CD4-positive, CD25-positive, alpha-beta regulatory T cell (primary cell): ENCODE measurements at places on chromosomes 7 and 10.

DNA sequence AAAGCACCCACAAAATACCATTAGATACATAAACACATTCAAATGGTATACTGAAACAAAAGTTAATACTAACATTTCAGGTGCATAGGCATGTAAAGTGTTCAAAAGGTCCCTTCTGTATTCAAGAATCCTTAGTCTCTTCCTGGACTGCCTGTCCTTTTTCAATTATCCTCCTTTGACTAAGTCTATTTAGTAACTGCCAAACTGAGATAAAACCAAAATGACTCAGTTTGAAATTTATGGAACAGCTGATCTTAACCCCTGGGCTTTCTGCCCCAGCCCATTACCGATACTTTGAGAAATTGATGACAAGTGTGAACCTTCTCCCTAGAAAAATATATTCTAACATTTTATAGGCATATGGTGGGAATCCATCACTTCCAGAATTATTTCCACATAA is 5.4 kb downstream of the EPC1 start:
- no peak for DNase-seq

GRCh38 chr7:139576179-139576973 is 52.9 kb downstream of the CLEC2L start:
- DNase-seq = no peak

DNA sequence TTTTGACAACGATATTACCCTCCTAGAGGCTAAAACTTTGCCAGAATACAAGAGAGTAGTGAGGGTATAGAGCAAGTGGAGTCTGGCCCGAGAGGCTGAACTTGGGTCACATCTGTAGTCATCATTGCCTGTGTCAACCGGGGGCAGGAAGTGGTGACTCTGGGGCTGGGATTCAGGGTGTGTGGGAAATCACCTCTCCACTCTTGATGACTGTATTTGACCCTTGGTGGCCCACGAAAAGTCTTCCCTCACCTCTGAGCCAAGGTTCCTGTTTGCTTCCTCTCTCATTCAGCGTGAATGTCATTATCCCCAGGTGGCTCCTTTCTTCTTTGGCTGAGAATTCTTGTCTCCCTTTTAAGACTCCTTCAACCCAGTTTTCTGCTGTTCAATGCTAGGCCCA is 240.4 kb downstream of the ABCA13 start:
- no peak for DNase-seq

GRCh38 chr7:33145156-33145555 is 15.8 kb downstream of the BBS9 start:
- DNase-seq = no peak
